ENCODE measurements at places on chromosomes 1 and 21. TPM values are rescaled to one million over a fixed set of nuclear protein-coding genes. Genes with fewer than 3 reads are reported as not detected.

FLG2 gene
- not detected for total RNA-seq

MNDA gene
- total RNA-seq = not detected

- no peak overlapping the region for H3K27ac ChIP-seq
- peaks cover 8% of the 10 kb centered on the region for H3K27me3 ChIP-seq
- H3K4me3 ChIP-seq = peak overlapping the region; percentile 76
- no peaks in the 10 kb centered on the region for H3K4me1 ChIP-seq
- DNase-seq = no peak
Observed at GRCh38 chr1:220747437-220748088, 559 bp upstream of the MTARC2 start.

GRCh38 chr1:180503280-180503862 lies 994 bp upstream of the ACBD6 start:
- peak overlapping the region; percentile 94 for H3K4me3 ChIP-seq
- no peaks in the 10 kb centered on the region for H3K27me3 ChIP-seq
- no peak overlapping the region for H3K27ac ChIP-seq
- no peak for DNase-seq
- H3K36me3 ChIP-seq = peaks cover 8% of the 10 kb centered on the region

- no peak overlapping the region for H3K4me3 ChIP-seq
- H3K36me3 ChIP-seq = peaks cover 2% of the 10 kb centered on the region
- no peak for DNase-seq
- no peaks in the 10 kb centered on the region for H3K4me1 ChIP-seq
Observed at GRCh38 chr1:158208586-158209116, 28.0 kb downstream of the CD1D start.

- no peak overlapping the region for H3K4me3 ChIP-seq
- H3K4me1 ChIP-seq = no peaks in the 10 kb centered on the region
- H3K36me3 ChIP-seq = no peaks in the 10 kb centered on the region
- no peak for DNase-seq
Observed at GRCh38 chr1:66489151-66489550, 44.8 kb upstream of the SGIP1 start.

Data from H9 (cell line).